Epithelial cell of alveolus of lung (primary cell): ENCODE measurements at places on chromosomes 7 and 10. TPM values are rescaled to one million over a fixed set of nuclear protein-coding genes. Genes with fewer than 3 reads are reported as not detected.

Gene RBP4
- total RNA-seq, result 3.5 TPM in 1 of 2 replicates, not detected in the other

Gene FFAR4
- not detected in 2 replicates for total RNA-seq

Gene NANOS1
- total RNA-seq, result 0.65 and 0.72 TPM in 2 replicates

Gene CDHR1
- total RNA-seq, result 0.52 TPM in 1 of 2 replicates, not detected in the other

Gene PHYHIPL
- total RNA-seq, result not detected in 2 replicates
